ENCODE measurements at places on chromosomes 3 and 15.

DNA sequence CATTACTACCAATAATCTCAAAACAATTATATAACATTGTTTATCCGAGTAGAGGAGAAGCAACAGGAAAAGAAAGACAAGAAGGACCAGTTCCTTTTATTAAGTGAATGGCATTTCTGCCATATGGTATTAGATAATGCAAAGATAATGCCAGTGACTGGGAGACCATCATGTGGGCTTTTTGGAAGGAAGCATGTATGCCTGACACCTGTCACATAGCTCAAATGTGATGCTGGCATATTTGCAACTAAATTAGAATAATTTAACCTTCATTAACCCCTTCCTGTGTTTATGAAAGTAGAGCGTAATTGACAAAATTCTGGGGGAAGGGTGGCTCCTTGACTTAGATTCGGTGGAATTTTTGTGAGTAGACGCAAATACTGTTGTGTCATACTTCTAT, 733.0 kb downstream of the TUSC7 start:
- DNase-seq, result no peak

- DNase-seq, result peak; percentile 37
These were observed 193.9 kb upstream of the TPM1 start for GRCh38 chr15:62848632-62849050.

GRCh38 chr3:102665183-102665582, 230.4 kb downstream of the ZPLD1 start:
- DNase-seq, result no peak

- DNase-seq, result no peak
These were observed 36.7 kb upstream of the BDH1 start for GRCh38 chr3:197592361-197593045.

GRCh38 chr3:30629746-30630145, 23.3 kb downstream of the TGFBR2 start:
- no peak for DNase-seq

DNA sequence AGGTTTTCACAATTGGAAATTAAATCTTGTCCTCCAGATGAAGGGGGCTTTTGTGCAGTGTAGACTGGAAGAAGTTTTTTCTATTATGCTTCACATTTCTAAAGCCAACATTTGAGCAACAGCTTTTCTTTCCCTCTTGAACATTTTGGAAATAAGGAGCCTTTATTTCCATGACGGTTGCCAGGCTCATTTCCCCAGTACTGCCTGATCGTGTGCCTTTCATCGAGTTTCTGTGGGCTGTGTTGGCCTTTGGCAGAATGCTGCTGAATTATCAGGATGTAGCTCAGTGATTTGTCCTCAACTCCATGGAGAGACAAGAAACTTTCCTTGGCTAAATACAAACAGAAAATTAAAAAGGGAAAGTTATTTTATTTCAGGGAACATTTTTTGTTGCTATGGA, 314.8 kb upstream of the LRRC3B start:
- DNase-seq, result no peak

GRCh38 chr3:32412887-32413286, 21.2 kb downstream of the CMTM7 start:
- no peak for DNase-seq

- DNase-seq, result no peak
These were observed 37.5 kb downstream of the CHAC1 start for GRCh38 chr15:40990789-40991188.

- DNase-seq, result no peak
These were observed 24.3 kb upstream of the HEG1 start for GRCh38 chr3:125080077-125080476.

DNA sequence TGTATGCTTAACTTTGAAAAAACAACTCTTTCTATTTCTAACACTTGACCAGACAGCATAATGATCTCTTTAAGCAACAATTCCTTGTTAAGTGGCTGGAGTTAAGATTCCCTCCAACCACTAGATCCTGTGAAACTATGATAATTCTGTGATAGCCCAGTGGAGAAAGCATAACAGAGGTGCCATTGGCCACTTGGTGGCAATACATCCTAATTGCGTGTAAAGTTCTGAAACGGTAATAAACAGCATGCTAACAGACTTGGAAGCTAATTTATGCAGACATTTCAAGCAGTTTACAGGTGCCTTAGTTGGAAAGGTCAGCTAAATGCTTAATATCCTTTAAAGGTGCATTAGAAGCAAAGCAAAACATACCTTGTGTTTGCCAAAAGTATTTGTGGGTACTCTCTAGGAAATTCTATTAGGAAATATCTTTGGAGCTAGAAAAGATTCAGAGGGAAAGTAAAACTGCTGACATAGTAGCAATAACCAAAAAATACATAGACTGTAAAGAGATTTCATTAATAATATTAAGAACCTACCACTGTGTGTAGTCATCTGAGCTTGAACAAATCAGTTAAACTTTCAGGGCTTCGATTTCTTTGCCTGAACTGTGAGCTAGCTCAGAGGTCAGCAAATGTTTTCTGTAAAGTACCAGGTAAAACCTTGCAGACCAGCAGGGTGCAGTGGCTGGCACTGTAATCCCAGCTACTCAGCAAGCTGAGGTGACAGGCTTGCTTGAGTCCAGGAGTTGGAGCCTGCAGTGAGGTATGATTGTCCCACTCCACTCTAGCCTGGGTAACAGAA, 19.0 kb upstream of the CSTA start:
- DNase-seq, result peak; percentile 30

- no peak for DNase-seq
These were observed 245.6 kb upstream of the LRTM1 start for GRCh38 chr3:55173504-55173903.

DNA sequence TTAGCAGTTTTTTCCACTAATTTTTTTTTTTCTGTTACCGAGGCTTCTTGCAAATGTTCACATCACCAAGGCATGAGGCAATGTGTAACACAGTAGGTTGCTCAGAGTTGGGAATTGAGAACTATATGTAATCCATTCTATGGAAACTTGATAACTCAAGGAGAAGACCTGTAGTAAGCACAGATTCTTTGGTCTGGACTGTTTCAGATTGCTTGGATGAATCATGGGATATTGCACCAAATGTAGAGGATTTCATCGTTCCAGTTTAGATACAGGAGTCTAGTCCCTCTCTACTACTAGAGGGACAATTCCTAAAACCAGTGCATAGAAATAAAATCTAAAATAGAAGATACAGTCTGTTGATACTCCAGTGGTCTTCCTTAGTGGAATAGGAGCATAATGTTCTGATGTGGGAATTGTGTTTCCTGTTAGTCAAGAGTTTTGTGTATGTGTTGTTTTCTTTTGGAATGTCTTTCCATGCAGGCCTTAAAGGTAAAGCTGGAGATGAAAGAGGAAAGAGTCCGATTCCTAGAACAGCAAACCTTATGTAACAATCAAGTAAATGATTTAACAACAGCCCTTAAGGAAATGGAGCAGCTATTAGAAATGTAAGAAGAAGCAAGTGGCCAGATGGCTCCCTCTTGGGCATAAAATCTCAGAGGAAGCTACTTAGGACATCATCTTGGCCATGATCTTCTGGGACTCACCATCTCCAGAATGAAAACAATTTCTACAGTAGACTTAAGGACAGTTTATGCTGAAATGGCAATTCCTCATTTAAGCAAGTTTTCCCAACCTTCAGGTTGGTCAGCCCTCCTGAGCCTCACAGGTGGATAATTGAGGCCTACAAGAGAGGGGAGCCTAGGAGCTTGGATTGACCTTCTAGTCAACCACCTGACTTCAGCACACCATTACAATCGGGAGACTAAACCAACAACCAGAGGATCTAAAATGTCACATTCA, 10.7 kb downstream of the KNSTRN start:
- DNase-seq, result no peak

- peak; percentile 50 for DNase-seq
These were observed 843 bp upstream of the CD47 start for GRCh38 chr3:108091498-108092250.
